Urothelium cell line (cell line): ENCODE measurements at places on chromosomes 6 and 20.

GRCh38 chr6:161128680-161129196 is 137.2 kb downstream of the MAP3K4 start:
- DNase-seq, result no peak

DNA sequence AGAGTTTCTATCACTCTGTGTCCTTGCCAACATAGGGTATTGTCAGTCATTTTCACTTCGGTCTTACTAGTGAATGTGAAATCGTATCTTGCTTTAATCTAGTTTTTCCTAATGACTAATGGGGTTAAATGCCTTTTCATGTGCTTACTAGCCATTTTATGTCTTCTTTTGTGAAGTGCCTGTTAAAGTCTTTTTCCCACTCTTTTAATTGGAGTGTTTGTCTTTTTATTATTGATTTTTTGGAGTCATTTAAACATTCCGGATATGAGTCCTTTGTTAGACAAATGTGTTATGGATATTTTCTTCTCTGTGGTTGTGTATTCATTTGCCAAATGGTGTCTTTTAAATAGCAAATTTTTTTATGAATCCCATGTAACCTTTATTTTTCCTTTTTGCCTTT is 194.6 kb downstream of the CDH26 start:
- no peak for DNase-seq

GRCh38 chr20:35972462-35972861 is 4.1 kb downstream of the CNBD2 start:
- no peak for DNase-seq

- DNase-seq, result no peak
These were observed 151.1 kb upstream of the BMP2 start for GRCh38 chr20:6616421-6616820.

DNA sequence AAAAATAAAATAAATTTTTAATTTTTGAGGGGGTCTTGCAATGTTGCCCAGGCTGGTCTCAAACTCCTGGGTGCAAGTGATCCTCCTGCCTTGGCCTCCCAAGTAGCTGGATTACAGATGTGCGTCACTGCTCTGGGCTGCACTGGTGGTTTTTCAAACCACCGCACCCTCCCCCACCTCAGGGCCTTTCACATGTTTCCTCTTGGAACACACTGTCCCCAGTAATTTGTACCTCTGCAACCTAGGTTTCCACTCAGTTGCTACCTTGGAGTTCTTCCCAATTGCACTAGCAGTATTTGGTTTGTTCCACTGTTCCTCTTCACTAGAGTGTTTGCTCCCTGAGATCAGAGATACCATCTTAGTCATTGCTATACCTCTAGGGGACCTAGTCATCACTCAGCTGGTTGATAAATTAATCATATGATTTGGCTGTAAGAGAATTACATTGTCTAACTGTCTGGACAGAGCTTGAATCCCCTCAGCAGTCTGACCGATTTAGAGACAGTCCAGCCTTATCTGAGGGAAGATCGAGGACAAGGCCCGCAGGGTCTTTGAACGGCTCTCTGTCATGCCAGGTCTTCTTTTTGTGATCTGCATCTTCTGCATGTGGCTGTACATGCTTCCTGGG is 32.0 kb downstream of the CEP43 start:
- no peak for DNase-seq

GRCh38 chr6:303948-304558 is 11.8 kb downstream of the DUSP22 start:
- no peak for DNase-seq

DNA sequence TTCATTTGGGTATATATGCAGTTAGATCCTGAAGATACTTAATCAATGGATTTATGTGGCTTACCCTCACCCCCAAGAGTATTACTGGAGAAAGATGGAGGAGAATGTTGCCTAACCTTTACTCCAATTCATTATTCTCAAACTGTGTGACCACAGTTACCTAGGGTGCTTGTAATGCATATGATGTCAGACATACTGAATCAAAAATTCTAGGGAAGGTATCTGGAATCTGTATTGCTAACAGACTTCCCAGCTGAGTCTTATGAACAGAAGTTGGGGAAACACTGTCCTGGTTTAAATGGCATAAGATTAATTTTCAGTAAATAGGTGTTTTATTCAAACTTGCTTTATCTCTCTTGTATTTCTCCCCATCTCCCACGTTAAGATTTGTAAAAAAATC is 83.9 kb downstream of the PKIB start:
- DNase-seq, result no peak

DNA sequence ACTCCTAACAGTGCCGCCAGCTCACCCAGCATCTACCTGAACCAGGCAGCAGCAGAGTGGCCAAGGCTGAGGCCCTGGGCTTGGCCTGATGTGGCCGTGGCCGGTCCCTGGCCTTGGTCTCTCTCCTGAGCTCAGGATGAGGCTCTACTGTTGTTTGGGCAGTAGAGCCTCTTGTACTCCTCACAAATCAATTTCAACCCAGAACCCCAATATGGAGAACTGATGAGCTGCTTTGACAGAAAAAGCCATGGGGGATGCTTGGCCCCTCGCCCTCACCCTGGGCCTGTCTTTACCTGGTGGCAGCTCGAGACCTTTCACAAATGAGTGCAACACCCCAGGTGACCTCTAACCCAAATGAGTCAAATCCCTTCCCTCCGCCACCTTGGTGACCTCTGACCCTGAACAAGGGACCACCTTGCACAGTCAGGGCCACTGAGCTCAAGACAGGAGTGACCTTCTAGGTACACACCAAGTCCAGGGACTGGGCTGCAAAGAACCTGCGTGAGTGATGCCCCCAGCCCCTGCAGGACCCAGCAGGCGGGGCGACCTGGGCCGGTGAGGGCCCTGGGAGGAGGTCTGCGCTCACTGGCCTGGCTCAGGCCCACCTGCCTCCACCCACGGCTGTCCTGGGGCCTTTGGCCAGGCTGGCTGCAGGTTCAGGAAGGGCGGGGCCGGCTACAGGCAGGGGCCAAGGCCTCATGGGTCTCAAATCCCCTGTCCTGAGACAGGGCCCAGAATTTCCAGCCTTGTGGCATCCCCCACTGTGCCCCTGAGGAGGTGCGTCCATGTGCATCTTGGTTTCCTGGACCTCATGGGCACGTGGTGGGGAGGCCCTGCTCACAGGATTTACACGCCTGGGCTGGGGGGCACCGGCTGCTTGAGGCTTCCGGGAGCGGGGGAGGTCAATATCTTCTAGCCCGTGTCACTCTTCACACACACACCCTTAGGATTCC is 30.2 kb downstream of the PSMG4 start:
- no peak for DNase-seq

- DNase-seq, result no peak
These were observed 8.1 kb upstream of the UBR2 start for GRCh38 chr6:42555477-42556457.

DNA sequence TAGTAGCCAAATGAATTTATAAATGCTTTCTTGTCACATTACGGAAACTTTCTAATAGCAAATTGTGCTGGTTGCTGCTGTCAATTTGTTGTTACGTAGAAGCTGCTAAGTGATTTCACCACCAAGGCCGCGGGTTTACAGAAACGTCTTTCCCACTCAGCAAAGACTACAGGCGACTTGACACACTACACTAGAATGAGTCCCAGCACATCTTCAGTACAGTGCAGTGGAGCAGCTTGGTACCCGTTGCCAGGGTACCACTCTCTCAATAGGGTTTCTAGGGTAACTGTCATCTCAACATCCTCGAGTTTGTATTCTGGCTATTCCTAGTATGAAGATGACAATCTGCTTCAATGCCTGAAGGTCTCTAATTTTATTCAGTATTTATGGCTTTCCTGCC is 22.7 kb upstream of the ZDHHC14 start:
- no peak for DNase-seq

GRCh38 chr6:35674594-35674993 is 14.1 kb downstream of the FKBP5 start:
- no peak for DNase-seq

- no peak for DNase-seq
These were observed 124.7 kb downstream of the PREX1 start for GRCh38 chr20:48703107-48703506.

GRCh38 chr6:135324531-135324930 is 143.4 kb downstream of the MYB start:
- no peak for DNase-seq

DNA sequence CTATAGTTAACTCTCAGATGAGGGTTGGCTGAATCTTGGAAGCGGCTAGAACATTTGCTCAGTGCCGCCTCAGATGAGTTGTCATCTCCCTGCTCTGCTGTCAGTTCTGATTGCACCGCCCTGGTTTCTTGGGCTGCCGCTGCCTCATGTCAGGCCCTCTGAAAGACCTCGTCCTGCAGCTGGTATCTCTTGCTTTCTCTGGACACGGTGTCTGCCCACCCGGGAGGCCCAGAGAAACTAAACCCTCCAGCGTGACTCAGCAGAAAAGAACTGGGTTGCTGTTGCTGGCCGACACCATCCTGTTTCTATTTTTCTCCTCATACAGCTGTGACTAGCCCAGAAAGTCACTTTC is 355.4 kb downstream of the CD83 start:
- no peak for DNase-seq

DNA sequence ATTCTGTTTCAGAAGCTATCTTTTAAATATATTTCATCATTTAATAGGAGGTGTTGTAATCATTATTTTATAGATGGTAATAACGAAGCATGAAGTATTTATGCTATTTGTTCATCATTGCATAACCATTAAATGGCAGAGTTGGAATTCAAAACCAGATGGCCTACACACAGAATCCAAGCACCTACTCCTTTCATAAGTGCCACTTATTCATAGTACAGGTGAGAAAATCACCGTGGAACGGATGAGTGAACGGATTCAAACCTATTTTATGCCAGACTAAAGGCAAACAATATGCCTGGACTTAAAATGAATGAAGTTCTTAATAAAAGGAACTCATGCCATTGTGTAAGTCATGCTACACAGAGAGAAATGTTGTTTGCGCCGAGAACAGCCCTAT is 397.9 kb upstream of the ADGRB3 start:
- no peak for DNase-seq

DNA sequence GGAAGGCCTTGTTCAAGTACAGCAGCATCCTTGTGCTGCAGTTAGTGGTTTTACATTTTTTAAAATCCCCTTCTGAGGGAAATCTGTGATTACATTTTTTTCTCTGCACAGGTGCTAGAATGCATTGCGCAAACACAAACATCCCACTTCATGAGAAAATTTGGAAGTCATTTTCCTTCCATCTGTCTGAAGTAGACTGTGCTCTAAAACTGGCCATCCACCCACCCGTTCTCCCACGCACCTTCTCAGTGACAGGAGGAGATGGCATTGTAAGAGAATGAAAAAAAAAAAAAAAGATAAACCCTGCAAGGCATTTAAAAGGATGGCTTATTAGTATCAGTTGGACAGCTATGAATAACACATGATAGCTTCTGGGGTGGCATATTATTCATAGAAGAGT is 65.0 kb downstream of the SOBP start:
- no peak for DNase-seq

DNA sequence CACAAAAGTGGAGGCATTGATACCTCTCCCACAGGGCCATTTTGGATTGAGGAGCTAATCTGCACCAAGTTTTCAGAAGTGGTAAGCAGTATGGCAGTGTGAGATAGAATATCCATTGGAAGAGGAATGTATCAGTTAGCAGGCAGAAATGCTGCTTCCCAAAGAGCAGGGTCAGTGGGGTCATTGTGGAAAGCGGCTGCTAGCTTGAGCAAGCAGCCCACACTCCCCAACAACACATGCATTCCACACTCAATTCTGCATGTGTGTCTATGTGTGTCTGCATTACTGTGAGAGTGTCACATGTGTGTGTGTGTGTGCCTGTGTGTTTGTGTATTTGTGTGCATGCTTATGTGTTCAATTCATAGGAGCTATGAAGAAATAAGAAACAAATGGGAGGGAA is 190.9 kb upstream of the FOXA2 start:
- no peak for DNase-seq

DNA sequence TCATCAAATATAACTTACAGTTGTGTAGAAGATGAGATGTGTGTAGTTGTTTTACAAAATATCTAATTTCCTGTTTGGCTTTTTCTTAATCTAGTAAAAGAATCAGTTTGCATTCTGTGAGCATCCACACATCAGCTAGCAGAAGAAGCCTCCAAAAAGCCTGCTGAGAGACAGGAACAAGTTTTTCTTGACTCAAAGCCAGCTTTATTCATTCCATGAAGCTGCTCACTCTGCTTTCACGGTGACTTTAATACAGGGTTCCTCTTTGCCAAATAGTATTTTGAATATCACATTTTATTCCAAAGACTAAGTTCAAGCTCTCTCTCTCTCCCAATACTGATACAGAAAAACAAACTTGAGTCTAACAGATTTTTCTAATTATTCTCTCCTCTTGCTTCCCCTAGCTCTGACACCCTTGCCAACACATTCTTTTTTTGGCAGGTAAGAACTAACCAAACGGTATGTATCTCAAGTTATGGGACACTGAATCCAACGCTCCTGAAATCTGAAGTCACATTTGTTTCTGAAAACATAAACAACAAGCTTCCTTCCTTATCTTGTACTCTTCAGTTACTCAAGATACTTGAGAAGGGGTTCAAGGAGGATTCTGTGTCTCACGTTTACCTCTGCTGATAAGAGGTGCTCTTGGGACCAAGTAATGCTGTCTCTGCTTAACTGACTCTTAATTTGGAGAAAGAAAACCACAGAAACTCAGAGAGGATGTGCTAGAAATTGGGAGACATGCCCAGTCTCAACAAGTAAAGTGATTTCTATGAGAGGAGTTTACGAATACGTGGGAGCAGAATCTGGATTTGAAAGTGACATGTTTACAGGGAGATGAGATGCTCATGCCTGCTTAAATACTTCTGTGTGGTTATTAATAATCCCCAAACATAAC is 184.2 kb upstream of the SPTLC3 start:
- no peak for DNase-seq

- no peak for DNase-seq
These were observed 24.9 kb downstream of the RNASET2 start for GRCh38 chr6:166931426-166931970.

DNA sequence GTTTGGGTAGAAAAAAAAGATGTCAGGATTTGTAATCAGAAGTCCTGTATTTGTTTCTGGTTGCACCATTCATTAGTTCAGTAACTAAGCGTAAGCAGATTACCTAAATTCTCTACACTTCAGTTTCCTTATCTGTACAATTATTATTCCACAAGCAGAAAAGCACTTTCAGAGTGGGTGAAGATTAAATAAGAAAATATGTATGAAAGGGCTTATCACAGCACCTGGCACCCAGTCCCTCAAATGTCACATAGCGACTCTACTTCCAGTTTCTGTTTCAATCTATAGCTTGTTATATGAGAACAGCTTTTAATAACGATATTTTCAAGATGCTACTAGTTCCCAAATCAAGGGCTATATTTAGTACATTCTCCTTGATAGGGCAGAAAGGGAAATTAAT is 31.4 kb downstream of the RGS17 start:
- no peak for DNase-seq

DNA sequence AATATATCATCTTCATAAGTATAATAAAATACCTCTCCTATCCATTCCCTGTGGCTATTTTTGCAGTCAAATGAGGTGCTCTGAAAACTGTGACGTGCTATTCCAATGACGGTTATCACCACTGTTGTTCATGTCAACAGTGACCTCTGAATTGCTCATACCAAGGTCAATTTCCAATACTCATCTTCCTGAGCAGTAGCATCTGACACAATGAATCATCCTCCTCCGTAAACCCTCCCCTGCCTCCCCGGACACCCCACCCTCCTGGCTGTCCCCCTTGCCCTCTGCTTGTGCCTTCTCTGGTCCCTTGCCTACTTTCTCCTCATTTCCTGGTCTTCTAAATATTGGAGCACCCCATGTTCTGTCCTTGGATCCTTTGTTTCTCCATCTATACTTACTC is 77.7 kb upstream of the SLC22A23 start:
- no peak for DNase-seq
